Stimulated activated CD4-positive, alpha-beta T cell treated with anti-CD3 and anti-CD28 coated beads, Interleukin-4, amount 100 ng/mL, for 4 hours (primary cell): ENCODE measurements at places on chromosomes 6 and 20.

GRCh38 chr6:77092971-77093370 is 370.3 kb downstream of the HTR1B start:
- DNase-seq, result no peak

DNA sequence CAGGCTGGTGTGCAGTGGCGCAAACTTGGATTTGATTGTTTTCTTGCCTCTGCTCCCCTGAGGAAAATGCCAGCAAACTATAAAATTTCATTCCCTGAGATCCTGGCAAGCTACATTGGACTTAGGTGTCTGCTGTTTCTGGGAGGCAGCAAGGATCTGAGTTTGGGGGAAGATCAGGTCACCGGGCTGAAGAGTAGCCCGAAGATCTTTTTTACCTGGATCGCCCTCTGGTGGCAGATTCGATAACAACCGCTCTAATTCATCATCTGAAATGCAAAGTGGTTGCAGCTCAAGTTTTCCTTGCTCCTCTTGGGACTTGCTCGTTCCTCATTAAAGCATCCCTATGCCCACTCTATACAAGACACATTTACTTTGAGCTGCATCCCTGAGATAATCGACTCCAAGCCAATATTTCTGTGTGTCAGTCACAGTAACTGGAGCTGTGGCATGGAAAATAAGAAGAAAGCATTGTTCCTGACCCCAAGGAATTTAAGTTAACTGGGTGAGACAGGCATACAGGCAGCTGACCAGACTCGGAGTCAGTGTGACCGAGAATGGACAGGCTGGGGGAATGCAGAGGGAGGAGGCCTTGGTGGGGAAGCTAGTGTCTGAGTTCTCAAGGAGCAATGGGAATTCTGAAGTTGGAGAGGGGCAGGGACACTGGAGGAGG is 131.8 kb upstream of the PROKR2 start:
- peak; percentile 40 for DNase-seq

DNA sequence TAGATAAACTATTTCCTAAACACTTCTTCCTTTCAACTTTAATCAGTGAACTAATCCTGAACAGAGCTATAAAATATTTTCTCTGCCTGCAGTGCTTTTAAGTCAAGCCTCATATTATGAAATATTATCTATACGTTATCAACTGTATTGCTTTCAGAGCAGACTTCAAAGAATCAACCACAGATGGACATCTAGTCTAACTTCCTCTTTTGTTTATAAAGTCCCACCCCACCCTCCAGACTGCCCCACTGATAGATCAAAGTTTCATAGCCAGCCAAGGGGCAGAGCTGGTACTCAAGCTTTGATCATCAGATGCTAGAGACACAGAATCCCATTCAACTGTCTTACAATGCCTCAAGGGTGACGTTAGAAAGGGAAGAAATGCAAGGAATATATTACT is 308.3 kb downstream of the LAMA2 start:
- no peak for DNase-seq

DNA sequence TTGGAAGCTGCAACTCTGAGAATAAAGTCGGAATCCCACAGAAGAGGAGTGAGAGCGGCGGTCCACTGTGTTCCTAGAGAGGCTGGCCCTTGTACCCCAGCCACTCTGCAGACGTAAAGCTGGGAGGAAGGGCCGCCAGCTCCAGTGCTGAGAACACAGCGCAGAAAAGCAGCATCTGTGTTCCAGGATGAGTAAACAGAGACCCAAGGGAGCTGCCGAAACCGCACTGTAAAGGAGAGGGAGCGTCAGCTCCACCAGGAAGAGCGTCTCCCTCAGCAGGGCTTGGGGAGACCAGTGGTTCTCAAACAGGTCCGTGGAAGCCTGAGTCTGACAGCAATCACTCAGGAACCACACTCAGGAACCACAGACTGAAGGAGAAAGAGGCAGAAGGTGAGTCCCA is 134.0 kb downstream of the WDR27 start:
- DNase-seq, result no peak

GRCh38 chr6:158468666-158469065 is 91.2 kb upstream of the TMEM181 start:
- no peak for DNase-seq

DNA sequence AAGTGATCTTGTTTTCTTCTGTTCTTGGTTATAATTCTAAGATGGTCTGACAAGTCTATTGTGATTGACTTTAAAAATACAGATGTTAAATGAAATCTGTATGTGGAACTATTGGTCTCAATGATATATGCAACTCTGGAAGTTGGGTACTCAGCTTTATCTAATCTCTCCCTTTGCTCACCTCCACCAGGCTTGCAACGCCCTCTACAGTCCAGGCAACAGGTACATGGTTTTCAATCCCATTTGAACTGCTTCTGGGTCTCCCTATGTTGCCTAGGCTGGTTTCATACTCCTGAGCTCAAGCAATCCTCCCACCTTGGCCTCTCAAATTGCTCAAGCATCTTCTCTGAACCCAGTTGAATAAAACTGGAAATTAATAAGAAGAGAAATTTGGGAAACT is 25.6 kb upstream of the HLA-DQB1 start:
- DNase-seq, result peak; percentile 30

DNA sequence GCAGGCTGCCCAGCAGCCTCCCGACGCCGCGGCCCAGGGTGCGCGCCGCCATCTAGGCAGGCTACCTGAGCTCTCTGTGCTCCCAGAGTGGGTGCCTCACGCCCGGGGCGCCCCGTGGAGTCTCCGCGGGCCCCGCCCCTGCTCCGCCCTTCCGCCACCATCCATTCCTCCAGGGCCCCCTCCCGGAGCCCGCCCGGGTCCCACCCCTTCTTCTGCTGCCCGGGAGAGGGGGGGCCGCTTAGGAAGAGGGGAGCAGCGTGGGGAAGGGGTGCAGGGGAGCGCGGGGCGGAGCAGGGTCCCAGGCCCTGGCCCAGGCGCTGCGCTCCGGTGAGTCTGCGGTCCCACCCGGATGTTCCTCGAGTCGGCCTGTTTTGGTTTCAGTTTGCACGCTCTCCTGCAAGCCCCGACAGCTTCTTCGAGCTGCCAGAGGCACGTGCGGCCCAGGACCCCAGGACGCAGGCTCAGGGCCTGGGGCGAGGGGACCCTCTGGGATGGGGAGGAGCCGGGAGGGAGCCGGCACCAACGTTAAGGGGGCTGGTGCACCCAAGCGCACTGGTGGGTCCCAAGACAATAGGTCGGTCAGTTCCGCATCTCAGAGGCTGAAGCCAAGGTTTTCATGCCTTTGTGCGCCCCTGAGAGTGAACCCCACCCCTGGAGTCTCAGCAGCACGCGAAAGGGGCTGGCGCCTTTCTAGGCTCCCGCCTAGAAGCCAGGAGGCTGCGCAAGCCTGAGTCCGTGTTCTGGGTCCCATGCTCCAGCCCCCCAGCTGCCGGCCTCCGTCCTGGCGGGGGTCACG is at the start of gene ACSS1:
Gene ACSS1, minus strand, starts transcription at position 89 of the 796 bp plus-strand sequence. Its CDS starts 37 bp downstream, at position 52.
- DNase-seq, result peak; percentile 61

DNA sequence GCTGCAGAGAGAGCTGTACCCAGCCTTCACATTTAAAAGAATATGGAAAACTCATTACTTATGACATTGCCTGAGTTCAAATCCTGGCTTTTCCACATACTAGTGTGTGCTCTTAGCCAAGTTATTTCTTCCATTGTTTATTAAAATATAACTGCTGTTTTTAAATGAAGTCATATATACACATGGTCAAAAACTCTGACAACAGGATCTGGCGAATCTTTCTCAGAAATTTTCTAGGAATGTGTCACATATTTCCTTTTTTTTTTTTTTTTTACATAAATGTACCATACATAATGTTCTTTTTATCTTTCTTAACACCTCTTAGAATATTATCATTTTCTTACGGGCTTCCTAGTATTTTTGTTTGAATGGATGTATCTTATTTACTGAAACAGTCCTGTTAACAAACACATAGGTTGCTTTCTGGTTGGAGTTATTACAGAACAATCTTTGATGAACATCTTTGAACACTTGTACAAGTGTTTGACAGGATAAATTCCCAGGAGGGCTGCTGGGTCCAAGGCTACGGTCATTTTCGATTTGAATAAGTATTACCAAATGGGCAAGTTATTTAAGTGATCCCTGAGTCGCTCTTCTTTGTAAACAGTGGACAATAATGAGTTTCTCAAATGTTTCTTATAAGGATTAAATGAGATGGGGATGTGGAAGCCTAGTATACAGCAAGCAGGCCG is 1.6 kb upstream of the SNX9 start:
- DNase-seq, result no peak

DNA sequence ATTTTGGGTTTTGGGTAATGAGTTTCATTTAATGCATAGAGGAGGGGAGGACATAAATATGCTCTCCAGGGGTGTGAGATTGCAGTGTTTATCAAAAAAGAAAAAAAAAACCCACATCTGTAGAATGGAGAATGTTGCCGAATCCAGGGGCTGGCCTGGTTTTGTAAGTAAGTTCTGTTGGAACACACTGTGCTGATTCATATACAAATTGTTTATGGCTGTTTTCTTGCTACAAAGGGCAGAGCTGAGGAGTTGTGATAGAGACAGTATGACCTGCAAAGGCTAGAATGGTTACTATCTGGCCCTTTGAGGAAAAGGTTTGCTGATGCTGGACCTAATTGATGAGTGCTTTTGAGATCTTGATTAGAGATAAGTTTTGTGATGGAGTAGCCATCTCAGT is 30.4 kb downstream of the SCAF8 start:
- DNase-seq, result no peak

DNA sequence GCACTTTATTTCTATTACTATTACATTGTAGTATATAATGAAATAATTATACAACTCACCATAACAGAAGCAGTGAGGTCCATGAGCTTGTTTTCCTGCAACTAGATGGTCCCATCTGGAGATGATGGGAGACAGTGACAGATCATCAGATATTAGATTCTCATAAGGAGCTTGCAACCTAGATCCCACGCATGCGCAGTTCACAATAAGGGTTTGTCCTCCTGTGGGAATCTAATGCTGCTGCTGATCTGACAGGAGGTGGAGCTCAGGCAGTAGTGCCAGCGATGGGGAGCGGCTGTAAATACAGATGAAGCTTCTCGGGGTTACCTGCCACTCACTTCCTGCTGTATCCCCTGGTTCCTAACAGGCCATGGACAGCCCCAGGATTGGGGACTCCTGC is 139.5 kb upstream of the TCF21 start:
- no peak for DNase-seq

- DNase-seq, result no peak
Measured at GRCh38 chr6:154414021-154414813, 57.6 kb upstream of the IPCEF1 start.

DNA sequence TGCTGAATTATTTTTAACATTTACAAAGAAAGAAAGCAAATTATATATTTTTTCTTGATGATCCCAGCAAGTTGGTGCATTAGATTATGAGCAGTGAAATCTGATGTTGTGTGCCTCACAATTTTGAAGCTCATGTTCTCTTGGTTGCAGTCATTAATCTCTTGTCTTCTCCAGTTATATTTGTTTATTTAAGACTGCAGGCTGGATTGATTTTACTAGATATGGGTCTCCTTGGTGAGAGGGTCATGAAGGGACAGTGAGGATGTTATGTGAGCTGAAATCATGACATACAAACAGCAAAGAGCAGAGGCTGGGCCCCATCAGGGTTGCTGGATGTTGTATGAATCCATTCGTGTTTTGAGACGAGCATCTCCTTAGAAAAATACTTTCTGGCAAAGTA is 64.2 kb upstream of the AKIRIN2 start:
- DNase-seq, result no peak

DNA sequence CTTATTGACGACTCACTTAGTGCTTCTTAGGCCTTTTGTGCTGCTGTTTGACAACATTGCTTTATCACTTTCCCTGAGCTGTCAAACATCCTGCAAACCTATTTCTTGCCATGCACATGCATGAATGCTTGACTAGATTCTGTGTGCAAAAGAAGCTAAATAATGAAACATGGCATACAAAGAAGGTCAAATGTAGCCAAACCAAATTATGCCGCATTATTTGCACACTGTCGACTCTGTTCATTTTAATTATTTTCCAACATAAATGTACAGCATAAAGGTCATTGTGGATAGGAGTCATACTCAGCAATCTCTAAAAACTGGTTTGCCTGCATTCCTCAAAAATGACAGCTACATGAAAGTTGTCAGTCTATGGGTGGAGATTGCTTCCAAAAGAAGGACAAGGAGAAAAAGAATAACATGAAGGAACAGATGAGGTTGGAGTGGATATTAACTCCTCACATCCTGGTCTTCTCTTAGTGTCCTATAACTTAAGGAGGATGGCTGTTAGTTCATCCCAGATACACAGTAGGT is 123.1 kb upstream of the STXBP5 start:
- DNase-seq, result no peak

- no peak for DNase-seq
Measured at GRCh38 chr6:15409301-15410125, 163.6 kb downstream of the JARID2 start.

DNA sequence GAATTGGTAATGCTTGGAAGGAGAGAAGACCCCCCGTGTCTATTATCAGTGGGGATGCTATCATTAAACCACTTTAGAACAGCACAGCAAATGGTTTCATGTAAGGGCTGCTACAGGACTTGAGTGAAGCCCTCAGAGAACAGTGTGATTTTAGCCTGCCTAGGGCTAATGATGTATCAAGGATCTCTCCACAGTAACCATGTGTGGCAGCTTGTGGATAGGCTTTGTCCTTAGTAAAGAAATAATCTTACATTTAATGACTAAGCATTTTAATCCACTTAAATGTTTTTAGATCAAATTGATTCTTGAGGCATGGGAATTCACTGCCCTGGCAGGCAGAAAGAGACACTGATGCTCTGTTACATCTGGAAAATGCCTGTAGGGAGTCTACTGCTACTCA is 495.1 kb downstream of the NKAIN2 start:
- no peak for DNase-seq

GRCh38 chr6:7673063-7673536 is 52.8 kb upstream of the BMP6 start:
- no peak for DNase-seq

- no peak for DNase-seq
Measured at GRCh38 chr6:69976591-69977090, 110.3 kb downstream of the COL19A1 start.

GRCh38 chr20:4637081-4637797 is 84.5 kb upstream of the PRND start:
- DNase-seq, result no peak

- DNase-seq, result no peak
Measured at GRCh38 chr6:140921366-140922226, 1211.1 kb upstream of the GJE1 start.

DNA sequence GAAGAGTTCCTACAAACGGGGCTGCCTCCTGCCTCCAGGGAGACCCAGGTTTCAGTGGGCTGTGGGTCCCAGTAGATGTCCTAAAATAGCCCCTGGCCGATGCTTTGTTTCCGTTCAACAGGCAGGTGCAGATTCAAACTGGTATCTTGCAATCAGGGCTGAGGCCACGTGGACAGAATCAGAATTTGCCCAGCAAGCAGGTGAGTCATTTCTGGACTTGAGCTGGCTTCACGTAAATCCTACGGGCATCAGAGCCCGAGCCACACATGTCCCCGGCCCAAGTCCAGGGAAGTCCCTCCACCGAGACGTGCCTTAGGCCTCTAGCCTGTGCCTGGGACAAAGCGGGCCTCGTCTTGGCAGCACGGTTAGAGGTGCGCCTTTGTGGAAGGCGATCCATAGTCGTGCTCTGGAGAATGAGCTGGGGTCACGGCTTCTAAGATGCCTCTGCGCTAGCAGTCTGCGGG is 101.6 kb upstream of the FRMD1 start:
- no peak for DNase-seq
